ENCODE measurements at places on chromosomes 7 and 10.
A peak's percentile ranks its signal among the peaks of the same experiment; 100 is the strongest.

- no peak for DNase-seq
Measured at GRCh38 chr10:74117738-74118137, 32.9 kb downstream of the AP3M1 start.

DNA sequence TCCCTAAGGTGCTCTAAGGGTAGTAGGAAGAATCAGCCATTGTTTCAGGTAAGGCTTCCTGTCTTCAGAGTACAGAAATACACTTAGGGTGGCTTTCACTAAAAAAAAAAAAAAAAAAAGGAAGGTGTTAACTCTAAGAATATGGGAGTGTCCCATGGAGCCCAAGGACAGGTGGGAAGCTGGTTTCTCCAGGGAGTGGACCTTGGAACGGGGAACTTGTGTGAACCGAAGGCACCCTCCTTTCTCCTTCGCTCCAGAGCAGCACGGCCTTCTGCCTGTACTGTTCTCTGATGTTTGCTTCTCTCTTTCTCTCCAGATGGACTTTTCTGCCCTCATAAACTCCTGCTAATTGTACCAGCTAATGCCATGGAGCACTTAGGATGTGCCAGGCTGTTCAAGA lies 6.2 kb downstream of the OPALIN start:
- DNase-seq, result no peak

DNA sequence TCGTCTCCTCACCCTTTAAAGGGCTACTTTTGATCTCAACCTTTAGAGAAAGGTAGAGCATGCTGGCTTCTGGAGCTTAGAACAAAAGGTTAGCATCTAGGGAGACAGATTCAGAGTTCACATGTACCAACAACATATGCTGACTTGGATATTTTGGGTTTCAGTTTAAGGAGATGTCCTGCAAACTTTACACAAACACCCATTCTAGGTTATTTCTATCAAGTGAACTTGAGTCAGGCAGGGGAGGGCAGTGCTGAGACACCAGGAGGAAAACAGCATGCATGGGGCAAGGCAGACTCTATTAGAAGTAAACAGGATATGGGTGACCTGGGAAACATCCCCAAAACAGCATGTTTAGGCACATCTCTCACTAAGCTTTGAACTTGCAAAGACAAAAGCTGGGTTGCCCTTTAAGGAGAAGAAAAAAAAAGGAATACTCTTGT lies 43.8 kb downstream of the ARL4A start:
- DNase-seq, result peak; percentile 52

DNA sequence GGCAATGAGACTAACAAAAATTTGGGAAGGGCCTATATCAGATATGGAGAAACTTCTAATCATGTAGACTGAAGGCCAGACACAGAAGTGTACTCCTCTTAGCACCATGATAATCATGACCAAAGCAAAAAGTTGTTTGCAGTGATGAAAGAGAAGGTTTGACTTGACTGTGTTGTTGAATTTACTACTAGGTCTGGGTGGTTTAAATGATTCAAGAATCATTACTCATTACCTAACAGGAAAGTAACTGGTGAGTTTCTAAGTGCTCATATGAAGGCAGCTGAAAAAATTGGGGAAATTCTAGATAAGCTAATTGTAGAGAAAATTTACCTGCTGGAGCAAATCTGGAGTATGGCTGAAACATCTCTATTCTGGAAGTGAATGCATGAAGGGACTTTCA lies 451.5 kb upstream of the SORCS1 start:
- no peak for DNase-seq

GRCh38 chr10:129641982-129642381 lies 174.9 kb downstream of the MGMT start:
- DNase-seq, result no peak

DNA sequence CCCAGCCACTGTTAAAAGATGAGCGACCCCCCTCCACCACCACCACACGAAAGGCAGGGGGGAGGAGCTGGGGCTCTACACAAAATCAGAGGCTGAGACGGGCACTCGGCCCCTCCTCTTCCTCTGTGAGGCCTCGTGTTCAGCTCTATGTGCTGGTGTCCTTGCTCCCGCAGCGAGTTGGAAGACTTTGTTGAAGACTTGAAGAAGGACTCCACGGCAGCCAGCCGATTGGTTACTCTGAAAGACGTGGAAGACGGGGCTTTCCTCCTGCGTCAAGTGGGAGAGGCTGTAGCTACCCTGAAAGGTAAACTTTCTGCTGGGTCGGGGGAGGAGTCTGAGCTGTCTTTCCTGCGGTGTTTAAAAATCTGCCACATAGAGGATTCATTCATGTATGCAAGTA lies 203.7 kb downstream of the ARHGAP21 start:
- peak; percentile 47 for DNase-seq

GRCh38 chr7:101333912-101334311 lies 12.3 kb upstream of the IFT22 start:
- DNase-seq, result no peak

GRCh38 chr7:149325248-149325647 lies 63.3 kb downstream of the ZNF783 start:
- no peak for DNase-seq

DNA sequence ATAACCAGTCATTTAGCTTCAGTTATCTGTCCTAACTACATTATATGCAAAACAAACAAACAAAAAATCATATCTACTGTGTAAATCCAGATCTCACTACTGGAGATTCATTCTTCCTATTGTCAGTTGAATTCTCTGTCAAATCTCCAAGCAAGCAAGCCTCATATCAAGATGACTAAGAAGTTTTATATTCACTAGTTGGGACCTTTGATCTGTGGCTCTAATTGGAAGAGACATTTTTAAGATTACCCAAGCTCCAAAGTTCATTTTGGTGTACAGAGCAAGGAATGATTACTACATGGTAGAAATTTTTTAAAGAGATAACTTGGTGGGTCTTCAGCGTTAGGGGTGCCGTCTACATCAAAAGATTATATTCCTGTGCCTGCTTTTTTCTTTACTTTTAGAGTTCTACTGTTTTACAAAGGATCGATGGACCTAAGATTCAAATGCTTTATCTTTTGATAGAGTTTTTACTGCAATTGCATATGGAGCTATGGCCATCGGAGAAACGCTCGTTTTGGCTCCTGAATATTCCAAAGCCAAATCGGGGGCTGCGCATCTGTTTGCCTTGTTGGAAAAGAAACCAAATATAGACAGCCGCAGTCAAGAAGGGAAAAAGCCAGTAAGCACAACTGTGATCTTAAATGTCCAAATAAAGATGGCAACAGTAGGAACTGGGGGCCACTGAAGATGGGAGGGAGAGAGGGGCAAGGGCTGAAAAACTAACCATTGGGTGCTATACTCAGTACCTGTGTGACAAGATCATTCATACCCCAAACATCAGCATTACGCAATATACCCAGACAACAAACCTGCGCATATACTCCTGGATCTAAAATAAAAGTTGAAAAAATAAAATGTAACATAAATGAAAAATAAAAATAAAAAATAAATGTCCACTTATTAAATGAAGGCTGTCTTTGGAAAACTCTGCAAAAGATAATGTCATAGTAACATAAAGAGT lies 47.9 kb downstream of the SP8 start:
- DNase-seq, result no peak

DNA sequence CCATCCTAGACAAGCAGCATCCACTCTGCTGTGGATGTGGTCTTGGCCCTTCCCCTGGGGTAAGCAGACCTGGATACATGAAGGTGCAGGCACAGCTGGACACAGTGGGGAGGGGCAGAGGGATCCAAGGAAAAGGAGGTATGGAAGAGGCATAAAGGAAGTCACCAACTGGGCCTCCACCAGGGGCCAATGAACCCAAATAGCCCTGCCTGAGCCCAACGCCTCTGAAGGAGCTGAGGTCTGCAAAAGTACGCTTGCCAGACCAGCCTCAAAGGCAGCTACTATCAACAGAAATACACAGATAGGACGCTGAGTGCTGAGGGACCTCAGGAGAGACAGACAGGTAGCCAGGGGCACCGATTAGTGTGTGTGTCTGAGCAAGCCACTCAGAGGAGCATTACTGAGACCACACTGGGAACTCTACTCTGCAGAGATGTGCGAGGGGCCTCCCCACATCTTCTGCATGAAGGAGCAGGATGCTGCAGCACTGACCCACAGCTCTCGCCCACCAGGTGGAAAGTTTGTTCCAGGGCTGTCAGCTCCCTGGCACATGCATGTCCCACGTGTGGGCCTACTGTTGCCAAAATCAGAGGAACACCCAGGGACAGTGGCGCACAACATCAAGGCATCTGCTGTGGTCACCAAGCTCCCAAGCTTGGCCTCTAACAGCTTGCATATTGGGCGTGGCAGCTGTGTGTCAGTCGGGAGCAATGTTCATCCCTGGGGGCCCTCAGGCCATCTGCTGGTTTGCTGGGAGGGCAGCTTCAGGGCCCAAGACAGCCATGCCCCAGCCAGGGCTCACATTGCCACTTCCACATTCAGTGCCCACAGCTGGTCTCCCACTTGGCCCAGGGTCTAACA lies 40.0 kb downstream of the MKI67 start:
- DNase-seq, result no peak

- no peak for DNase-seq
Measured at GRCh38 chr10:80545258-80545881, 7.7 kb downstream of the SH2D4B start.

DNA sequence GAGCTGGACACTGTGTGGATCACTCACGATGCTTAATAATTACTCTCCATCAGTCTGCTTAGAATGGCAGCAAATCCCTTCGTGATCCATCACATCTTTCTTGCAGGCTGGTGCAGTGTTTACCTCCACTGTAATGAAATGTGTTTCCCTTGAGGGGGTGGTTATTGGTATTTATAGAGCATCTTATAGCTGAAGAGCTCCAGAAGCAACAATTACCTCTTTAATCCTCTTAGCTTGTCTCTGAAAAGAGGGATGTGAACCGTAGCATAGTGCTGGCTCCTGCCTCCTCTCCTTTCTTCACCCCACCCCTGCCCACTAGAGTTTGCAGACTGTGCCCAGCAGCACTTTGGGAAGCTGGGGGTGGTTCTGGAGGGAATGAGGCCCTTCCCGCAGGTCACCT lies 132.6 kb downstream of the CAMK1D start:
- DNase-seq, result no peak

DNA sequence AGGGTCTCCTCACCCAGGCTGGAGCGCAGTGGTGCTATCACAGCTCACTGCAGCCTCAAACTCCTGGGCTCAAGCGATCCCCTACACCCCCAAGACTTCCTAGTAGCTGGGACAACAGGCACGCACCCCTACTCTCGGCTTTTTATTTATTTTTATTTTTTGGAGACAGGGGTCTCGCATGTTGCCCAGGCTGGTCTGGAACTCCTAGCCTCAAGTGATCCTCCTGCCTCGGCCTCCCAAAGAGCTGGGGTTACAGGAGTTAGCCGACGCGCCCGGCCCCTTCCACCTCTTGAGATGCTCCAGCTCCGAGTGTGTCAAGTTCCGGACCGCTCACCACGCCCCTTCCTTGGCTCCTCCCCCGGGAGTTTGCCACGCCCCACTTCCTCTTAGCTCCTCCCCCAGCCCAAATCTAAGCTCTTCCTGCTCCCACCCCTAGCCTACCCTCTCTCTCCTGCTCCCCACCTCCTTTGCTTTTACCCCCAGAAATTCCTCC lies 6.3 kb downstream of the NAT16 start:
- peak; percentile 78 for DNase-seq

DNA sequence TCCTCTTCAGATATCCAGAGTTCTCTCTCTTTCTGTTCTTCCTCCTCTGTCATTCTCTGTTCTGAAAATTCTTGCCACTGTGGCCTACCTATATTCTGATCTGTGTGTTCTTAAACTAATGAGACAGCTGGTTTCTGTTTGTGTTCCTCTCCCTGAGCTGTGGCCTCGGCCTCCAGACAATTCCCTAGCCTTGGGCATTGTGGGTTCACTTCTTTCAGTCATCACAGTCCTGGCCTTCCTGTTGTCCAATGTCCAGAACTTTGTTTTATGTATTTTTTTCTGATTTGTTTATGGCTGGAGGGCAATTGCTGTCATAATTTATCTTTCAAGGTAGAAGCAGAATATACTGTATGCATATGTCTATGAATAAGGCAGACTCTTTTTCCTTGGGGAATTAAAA lies 173.2 kb upstream of the MTPN start:
- DNase-seq, result no peak

DNA sequence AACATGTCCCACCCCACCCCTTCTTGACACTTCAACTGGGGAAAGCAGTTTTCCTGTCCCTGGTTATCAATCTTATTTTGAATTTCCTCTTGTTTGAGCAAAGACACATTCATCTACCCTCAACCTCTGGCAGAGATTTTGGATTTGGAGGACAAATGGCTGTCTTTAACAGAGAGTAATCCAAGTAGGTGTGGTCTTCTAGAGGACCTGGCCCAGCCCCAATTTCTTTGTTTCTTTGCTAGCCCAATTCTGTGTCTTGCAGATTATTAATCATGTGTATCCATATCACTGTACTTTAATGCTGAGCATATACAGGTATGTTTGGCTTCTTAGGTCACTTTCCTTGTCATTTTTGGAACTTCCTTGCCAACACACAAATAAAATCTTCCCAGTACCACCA lies 58.8 kb upstream of the ADCY1 start:
- no peak for DNase-seq

DNA sequence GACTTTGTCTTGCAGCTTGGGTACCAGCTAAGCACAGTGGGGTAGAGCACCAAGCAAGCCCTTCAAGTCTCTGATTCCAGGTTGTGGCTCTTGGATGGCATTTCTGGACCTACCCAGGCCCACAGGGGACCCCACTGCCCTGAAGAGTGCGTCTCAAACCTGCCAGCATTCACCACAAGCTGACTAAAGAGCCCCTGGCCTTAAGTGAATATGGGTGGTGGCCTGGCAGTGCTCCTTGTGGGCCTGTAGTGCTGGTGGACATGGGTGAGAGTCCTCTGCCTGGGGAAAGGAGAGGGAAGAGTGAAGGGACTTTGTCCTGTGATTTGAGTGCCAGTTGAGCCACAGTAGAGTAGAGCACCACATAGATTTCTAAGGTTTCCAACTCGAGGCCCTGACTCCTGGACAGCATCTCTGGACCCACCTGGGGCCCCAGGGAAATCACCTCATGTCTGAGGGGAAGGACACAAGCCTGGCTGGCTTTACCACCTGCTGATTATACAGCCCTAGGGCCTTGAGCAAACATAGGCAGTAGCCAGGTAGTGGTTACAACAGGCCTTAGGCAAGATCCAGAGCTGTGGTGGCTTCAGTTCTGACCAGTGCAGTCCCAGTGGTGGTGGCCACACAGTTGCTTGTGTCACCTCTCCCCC lies 23.7 kb downstream of the GSDME start:
- DNase-seq, result no peak

GRCh38 chr10:123639131-123639530 lies 27.0 kb upstream of the GPR26 start:
- no peak for DNase-seq
